Smooth muscle cell of the umbilical artery (primary cell): ENCODE measurements at places on chromosomes 7 and 10. TPM values are rescaled to one million over a fixed set of nuclear protein-coding genes. Genes with fewer than 3 reads are reported as not detected.

TMEM60 gene
- total RNA-seq, result 10.9 and 15.4 TPM in 2 replicates

MRPS17 gene
- 6.9 and 10.7 TPM in 2 replicates for total RNA-seq

HDAC9 gene
- total RNA-seq, result 3.3 and 18.0 TPM in 2 replicates

HTR7 gene
- total RNA-seq, result 11.0 and 22.9 TPM in 2 replicates

CRYGN gene
- not detected in 2 replicates for total RNA-seq

KDM7A gene
- total RNA-seq, result 4.8 and 5.2 TPM in 2 replicates

FAM241B gene
- 0.89 and 1.3 TPM in 2 replicates for total RNA-seq

SLC18A3 gene
- not detected in 2 replicates for total RNA-seq

JCAD gene
- 51.0 and 91.2 TPM in 2 replicates for total RNA-seq

NEUROG3 gene
- not detected in 2 replicates for total RNA-seq

IL6 gene
- total RNA-seq, result 23.2 and 56.5 TPM in 2 replicates

CLRN3 gene
- total RNA-seq, result not detected in 2 replicates

OPN4 gene
- total RNA-seq, result 0.14 TPM in 1 of 2 replicates, not detected in the other

CD36 gene
- total RNA-seq, result 1.2 TPM in 2 replicates

SRRT gene
- 28.2 and 46.3 TPM in 2 replicates for total RNA-seq

PPP1R9A gene
- 0.30 and 0.51 TPM in 2 replicates for total RNA-seq

KIF20B gene
- total RNA-seq, result 3.6 and 13.6 TPM in 2 replicates

FAM24B gene
- total RNA-seq, result 2.1 and 4.6 TPM in 2 replicates

LRIT1 gene
- not detected in 2 replicates for total RNA-seq

SLC26A3 gene
- not detected in 2 replicates for total RNA-seq

DUS4L gene
- total RNA-seq, result 5.9 and 9.8 TPM in 2 replicates

CHST12 gene
- total RNA-seq, result 4.5 and 10.8 TPM in 2 replicates

NET1 gene
- total RNA-seq, result 28.8 and 127 TPM in 2 replicates

CALML3 gene
- not detected in 2 replicates for total RNA-seq

AKR1B15 gene
- total RNA-seq, result not detected in 2 replicates

FAM25G gene
- total RNA-seq, result not detected in 2 replicates

RTKN2 gene
- total RNA-seq, result 0.89 and 2.1 TPM in 2 replicates

SLC39A12 gene
- not detected in 2 replicates for total RNA-seq
